Inflammatory macrophage (primary cell): ENCODE measurements at places on chromosomes 1 and 21.

DNA sequence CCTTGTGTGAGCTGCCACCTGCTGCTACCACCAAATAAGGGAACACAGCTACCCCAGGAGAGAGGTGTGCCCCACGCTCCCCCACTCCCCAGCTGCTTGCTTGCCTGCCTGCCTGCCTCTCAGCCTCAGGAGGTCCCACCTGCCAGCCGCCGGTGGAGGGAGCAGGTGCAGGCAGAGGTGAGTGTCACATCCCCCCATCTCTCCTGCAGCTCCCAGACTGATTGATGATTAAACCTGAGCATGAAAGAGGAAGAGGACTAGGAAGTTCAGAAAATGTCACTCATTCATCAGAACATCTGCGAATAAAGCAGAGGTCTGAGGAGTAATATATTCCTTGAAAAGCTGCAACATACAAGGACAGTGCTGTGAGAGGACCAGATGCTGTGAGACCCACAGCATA is 58.6 kb upstream of the HIVEP3 start:
- no peak for DNase-seq

DNA sequence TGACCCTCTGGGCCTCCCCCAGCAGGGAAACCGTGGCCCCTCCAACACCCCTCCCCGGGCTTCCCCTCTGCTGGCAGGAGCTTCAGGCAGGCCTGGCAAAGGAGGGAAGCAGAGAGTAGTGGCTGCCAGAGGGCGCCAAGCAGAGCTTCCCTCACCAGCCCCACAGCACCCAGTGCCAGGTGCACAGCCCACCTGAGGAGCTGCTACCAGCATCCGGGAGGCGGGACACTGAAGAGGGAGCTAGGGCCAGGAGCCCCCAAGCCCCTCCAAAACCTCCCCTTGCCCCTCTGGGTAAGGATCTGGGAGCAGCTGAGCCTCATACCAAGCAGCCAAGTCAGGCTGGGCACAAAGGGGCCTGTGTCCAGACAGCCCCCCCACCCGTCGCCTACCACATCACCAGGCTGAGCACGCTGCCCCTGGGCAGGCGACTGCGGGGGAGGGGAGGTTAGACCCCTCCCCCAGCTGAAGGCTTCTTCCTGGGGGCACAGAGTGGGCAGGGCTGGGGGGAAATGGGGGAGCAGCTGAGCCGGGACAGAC is 19.6 kb downstream of the CCDC24 start:
- no peak for DNase-seq

GRCh38 chr1:10225573-10225972 is 15.2 kb downstream of the KIF1B start:
- DNase-seq = no peak

- no peak for DNase-seq
These were observed 412.4 kb downstream of the DISC1 start for GRCh38 chr1:232038706-232039677.

DNA sequence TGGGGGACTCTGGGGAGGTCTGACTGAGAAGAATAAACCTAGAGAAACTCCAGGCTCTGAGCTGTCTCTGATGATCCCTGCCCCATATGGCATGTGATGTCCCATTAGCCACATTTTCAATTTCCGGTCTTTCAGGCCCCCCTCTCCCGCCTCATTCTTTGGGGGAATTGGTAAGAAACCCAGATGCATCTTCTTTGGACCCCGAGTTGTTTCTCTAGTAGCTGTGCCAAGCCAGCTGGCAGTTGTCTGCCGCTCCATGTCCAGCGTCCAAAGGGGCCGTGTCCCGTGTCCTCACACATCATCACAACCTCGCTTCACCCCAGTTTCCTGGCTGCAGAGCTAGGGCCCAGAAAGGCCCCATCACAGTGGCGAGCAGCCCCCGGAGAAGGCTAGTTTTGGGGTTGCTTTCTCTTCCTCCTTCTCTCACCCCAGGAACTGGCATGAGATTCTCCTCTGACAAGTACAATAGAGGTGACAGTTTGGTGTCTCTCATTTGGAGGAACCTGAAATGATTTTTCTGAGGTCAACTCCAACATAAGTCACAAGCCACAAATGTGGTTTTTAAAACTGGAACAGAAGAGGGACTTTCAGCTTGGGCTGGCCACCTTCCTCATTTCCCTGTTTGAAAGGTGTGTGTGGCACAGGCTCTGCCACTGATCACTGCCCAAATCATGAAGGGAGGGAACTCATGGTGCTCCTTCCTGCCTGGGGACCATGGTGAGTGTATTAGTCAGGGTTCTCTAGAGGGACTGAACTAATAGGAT is 6.4 kb upstream of the GPR157 start:
- DNase-seq = peak; percentile 34

DNA sequence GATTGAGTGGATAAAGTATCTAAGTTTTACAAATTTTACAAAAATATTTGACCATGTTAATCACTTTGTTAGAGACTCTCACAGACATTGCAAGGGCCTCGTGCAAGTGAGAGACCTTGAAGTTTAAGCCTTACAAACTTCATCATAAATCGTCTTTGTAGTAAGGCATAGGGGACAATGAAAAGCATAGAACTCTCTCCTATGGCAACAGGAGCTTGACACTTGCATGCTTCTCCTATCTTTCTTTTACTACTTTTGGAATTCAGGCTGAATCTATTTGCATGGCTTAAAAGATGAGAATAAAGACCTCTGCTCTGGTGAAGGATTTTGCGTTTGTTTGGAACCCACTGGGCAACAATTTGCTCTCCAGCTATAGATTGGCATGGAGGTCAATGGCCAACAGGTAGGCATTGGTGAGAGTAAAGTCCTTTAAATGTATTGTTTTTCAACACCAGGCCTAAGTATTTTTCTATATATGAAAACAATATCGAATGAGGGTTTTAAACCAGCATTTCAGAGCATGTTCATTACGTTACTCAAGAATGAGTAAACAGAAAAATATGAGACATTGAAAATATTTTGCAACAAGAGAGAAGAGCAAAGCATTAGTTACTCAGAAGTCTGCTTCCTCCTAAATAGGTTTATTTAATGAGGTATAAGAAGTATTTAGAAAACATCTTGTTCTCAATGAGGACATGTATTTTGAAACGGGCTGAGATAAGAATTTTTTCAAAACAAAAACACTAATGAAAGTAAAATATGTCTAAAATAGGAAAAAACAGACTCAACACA is 192.2 kb downstream of the TGFB2 start:
- no peak for DNase-seq

GRCh38 chr1:201072149-201072548 is 40.1 kb downstream of the CACNA1S start:
- no peak for DNase-seq

GRCh38 chr1:219798283-219799030 is 129.9 kb downstream of the SLC30A10 start:
- peak; percentile 53 for DNase-seq

DNA sequence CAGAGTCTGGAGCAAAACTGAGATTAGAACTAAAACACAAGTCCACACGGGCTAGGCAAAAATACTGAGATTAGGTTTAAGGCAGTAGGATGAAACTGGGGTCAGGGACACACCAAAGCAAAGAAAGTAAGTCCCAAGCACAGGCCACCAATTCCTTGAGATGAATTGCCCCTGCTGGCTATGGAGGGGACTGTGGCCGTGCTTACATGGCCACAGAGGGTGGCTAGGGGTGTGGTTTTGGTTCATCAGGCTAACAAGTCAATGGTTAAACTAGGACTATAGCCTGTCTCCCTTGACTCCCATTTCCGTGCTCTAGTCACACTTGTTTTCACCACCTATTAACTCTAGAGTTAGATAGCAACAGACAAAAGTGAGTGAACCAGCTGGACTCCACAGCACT is 394.8 kb downstream of the PBX1 start:
- DNase-seq = no peak

GRCh38 chr1:178921499-178921898 is 50.6 kb upstream of the ANGPTL1 start:
- DNase-seq = no peak

DNA sequence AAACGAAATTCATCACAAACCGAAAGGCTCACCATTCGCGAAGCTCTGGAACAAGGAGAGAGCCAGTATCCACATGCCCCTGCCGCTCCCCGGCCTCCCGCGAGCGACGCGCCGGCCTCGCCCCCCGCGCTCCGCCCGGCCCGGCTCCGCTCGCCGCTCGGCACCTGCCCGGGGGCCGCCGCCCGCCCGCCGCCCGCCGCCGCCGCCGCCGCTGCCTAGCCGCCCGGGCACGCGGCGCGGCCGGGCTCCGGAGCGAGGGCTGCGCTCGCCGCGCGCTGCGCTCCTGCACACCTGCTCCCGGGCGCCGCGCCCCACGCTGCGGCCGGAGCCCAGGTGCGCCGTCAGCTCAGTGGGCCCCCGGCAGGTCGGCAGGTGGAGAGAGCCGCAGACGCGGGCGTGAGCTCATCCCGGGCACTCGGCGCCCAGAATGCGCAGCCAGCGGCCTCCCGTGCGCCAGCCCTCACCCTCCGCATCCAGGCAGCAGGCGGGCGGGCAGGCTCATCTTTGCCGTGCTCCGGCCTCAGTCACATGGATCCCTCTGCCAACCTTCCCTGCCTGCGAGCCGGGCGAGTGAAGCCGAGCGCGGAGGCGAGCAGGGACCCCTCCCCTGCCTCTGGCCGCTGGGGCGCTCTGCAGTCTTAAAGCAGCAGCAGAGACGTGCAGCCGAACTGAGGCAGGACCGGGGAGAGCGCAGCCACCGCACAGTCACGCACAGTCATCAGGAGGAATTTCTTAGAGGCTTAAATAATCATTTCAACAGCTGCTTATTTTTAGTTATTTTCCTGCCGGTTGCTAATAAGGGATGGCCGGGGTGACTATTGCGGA is at the start of gene DSCAM:
DSCAM (minus strand) TSS at position 572 of the 825 bp plus-strand sequence; CDS start at position 75, 497 bp downstream.
- DNase-seq = no peak

GRCh38 chr1:78044796-78045562 is 787 bp upstream of the GIPC2 start:
- DNase-seq = no peak

DNA sequence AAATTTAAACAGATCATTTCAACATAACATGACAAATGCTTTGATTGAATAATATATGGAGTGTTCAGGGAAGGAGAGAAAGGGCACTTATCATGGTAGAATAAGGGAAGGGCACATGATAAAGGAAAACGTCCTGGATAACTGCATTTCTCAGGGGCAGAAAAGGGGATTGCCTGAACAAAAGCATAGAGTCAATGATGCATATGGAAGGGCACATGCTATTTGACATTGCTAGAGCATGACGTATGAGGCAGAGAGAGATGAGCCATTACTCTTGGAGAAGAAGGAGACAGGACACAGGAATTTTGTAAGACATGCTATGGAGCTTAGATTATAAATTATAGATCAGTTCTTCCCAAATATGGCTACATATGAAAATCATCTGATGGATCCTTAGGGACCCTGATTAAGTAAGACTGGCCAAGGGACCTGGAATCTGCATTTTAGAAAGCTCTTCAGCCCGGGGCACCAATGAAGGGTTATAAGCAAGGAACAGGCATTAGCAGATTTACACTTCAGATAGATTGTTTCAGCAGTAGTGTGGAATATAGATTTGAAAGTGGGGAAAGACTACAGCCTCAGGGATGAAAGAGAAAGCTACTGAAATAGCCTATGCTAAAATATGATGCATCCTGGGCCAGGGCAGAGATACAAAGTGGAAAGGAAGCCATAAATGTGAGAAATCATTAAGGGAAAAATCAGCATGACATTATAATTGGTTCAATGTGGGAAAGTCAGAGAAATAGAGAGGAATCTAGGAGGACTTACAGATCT is 21.3 kb downstream of the FMO2 start:
- DNase-seq = no peak

- DNase-seq = no peak
These were observed 65.7 kb downstream of the TLR5 start for GRCh38 chr1:223077247-223077833.

DNA sequence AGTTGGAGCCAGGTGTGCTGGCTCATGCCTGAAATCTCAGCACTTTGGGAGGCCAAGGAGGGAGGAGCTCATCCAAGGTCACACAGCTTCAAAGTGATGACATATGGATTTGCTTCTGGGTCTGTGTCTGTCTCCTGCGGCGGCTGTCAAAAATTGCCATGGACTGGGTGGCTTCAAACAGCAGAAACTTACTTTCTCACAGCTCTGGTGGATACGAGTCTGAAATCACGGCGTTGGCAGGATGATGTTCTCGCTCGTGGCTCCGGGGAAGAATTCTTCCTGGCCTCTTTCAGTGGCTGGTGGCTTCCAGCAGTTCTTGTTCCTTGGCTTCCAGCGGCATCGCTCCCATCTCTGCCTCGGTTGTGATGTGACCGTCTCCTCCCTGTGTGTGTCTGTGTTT is 314.8 kb upstream of the C1orf174 start:
- no peak for DNase-seq

DNA sequence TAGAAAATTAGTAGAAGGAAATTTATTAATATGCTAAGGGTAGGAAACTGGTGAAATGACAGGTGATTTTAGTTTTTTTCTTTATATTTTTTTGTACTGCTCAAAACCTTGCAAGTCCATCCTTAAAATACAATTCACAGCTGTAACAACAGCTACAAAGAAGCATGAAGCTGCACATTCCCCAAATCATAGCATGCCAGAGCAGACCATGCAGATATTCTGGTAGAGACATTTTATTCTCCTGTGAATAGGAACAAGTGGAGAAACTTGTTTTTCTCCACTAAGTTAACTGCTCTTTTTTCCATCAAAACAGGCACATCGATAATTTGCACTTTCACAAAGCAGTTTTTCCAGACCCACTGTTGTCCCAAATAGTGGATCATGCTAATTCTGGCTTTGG is 1125.7 kb downstream of the BRINP3 start:
- no peak for DNase-seq

DNA sequence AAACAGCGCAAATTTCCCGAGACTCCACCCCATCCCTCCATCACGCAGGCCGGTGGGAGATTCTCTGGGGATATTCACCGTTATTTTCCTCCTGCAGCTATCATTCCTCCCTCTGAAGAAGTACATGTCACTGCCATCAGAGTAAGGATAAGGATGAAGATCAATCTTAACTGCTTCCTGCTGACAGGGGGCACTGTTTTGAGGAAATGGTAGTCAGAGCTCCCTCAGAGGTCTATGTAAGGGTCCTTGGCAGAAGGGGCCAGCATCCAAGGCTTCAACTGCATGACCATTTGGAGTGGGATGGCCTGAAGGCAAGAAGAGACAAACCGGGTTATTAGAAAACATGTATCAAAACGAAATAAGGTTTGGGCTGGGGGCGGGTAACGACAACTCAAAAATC is 111.5 kb downstream of the KCNK1 start:
- DNase-seq = no peak

DNA sequence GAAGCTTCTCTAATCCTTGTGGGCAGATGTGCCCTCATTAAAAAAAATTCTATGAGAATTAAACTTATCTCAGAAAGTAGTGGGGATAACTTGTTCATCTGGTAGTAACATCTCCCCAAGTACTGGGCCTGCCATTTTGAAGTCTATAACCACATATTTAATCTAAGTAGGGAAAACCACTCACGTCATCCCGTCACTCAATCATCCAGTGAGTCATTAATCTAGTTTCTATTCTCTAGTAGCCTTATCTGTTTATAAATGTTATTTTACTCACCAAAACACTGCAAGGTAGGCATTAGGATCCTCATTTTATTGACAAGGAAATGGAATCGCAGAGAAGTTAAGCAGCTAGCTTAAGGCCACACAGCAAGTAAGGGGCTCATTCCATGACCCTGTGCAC is 221.9 kb downstream of the ATG4C start:
- no peak for DNase-seq

GRCh38 chr1:209250861-209251636 is 332.5 kb upstream of the CAMK1G start:
- no peak for DNase-seq
